ELR (cell line): ENCODE measurements at places on chromosomes 1 and 21.

DNA sequence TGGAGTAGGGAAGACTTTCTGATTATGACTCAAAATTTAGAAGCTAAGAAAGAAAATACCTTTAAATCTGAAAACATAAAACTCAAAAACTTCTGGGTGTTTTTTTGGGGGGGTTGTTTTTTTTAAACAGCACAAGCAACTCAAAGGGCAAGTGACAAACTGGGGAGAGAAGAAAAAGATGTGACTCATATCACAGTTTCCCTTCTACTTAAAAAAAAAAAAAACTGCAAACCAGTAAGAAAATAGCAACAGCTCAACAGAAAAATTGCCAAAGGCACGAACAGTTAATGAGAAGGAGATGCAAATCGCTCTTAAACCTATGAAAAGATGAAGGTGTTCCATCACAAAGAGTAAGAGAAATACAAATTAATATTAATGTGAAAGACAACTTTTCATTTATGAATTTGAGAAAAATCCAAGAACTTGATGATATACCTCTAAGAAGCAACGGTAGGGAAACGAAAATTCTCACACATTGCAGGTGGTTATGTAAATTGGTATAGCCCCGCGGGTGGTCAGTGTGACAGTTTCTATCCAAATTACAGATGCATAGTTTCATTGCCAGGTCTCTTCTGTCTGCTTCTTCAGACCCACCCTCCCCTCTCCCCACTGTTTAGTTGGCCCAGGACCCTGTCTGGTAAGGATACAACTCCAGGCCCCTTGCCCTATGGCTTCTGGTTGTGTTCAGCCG is 9.0 kb downstream of the IFNAR2 start:
- peak; percentile 18 for DNase-seq

GRCh38 chr1:181117648-181118449 is 29.3 kb downstream of the IER5 start:
- DNase-seq = peak; percentile 94

DNA sequence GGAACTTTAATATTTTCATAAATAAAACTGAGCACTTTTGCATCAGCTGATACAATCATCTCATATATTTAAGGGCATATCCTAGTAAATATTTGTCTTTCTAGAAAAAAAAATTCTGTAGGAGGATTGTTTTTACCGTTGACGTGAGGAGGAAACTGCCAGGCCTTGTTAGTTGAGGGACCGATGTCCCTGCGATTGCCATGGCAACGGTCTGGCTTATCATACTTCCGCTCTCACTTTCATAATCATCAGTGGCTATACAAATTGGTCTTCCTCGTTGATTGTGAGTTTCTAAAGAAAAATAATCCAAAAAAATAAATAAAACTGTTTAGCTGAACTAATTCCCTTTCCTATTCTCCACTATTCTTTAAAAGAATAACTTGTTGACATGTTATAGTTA is 69.3 kb upstream of the ANGPTL3 start:
- no peak for DNase-seq

GRCh38 chr21:41945982-41946381 is 7.8 kb downstream of the C2CD2 start:
- no peak for DNase-seq

DNA sequence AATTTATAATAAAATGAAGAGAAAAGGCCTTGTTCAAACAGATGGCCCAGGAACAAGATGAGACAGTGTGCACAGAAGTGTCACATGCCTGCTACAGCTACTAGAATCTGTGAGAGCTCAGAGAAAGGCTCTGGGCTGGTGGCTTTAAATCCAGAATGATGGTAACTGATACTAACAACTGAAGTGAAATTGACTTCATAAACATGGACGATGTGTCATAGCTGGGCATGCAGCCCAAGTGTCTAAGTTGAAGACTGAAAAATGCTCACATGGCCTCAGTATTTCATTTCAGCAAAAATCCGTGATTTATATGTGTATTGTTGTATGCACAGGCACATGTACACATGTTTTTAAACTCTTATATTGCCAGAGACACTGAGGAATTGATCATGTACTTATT is 208.3 kb upstream of the RUNX1 start:
- DNase-seq = peak; percentile 92

DNA sequence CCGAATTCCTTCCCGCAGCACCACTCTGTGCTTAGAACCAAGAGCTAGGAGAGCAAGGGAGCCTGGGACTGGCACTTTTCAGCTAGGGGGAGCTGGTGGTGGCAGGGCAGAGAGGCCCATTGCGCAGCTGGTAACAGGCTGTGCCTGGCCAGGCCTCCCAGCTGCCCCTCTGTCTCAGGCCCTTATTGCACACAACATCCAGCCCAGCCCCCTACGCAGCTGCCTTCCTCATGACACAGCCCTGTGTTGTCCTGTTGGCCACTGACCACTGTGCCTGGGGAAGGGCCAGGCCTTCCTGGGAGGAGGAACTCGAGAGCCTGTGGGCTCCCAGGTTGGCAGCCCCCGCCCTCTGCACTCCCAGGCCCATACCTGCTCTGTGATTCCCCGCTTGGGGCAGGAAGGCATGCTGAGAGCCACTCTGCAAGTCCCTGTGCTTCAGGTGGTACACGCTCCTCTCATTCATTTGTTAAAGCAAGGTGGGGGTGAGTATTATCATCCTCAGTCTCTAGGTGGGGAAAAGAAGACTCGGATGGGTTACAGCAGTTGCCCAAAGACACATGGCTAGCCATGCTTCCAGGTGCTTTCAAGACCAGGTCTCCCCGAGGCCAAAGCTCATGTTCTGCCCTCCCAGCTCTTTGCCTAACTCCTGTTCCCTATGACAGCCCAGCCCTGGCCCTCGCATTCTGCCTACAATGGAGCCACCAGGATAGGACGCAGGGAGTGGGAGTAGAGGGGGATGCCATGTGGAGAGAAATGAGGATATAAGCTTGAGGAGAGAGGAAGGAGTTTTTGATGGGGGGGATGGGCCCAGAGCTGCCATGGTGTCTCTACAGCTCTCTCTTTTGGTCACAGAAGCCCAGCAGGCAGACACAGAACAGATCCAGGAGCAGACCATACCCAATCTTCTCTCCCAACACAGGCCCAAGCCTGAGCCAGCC is 81.8 kb downstream of the TMEM53 start:
- DNase-seq = no peak

GRCh38 chr1:223006917-223007648 is 136.0 kb downstream of the TLR5 start:
- no peak for DNase-seq

GRCh38 chr1:3506041-3506440 is 51.6 kb downstream of the ARHGEF16 start:
- no peak for DNase-seq

- no peak for DNase-seq
These were observed 28.0 kb downstream of the COL6A2 start for GRCh38 chr21:46125846-46126301.
